ENCODE measurements at places on chromosomes 2 and 18. TPM values are rescaled to one million over a fixed set of nuclear protein-coding genes. Genes with fewer than 3 reads are reported as not detected.
A peak's percentile ranks its signal among the peaks of the same experiment; 100 is the strongest.

- DNase-seq = no peak
- no peaks in the 10 kb centered on the region for H3K27me3 ChIP-seq
- H3K4me1 ChIP-seq = peaks cover 53% of the 10 kb centered on the region
- H3K36me3 ChIP-seq = no peaks in the 10 kb centered on the region
- no peak overlapping the region for H3K4me3 ChIP-seq
- H3K27ac ChIP-seq = no peak overlapping the region
These were observed 119.3 kb downstream of the SETBP1 start for GRCh38 chr18:44799907-44800421.

DNA sequence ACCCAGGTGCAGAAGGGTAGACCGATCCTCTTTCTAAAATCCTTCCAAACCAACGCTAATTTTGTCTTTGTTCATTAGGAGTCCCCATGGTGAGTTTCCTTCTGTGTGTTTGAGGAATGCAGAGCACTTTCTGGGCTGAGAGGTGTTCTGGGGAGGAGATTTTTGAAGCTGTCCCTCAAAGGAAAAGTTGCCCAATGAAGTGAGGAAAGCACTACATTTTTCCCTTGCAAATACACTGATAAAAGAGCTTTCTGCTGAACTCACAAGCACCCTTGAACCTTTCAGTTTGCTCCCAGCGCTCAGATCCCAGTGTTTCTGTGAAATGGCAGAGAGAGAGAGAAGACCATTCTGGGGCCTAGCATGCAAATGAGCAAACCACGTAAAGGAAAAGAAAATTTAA lies 299.6 kb upstream of the FANCL start:
- no peak for DNase-seq
- no peaks in the 10 kb centered on the region for H3K4me1 ChIP-seq
- H3K27ac ChIP-seq = no peak overlapping the region

GRCh38 chr2:110876167-110876999 lies 144.0 kb downstream of the ACOXL start:
- H3K4me1 ChIP-seq = no peaks in the 10 kb centered on the region
- H3K27ac ChIP-seq = no peak overlapping the region
- DNase-seq = peak; percentile 87
- no peaks in the 10 kb centered on the region for H3K36me3 ChIP-seq
- no peaks in the 10 kb centered on the region for H3K27me3 ChIP-seq

CHRNA1 gene
- total RNA-seq = not detected

CHRNG gene
- total RNA-seq = not detected

All from esophagus muscularis mucosa (tissue), 4 donors.